ENCODE measurements at places on chromosomes 16 and 17. TPM values are rescaled to one million over a fixed set of nuclear protein-coding genes. Genes with fewer than 3 reads are reported as not detected.

Gene TMIGD1
- not detected for total RNA-seq

GRCh38 chr16:27347930-27348685, 34.3 kb downstream of the IL4R start:
- no peak for DNase-seq

DNA sequence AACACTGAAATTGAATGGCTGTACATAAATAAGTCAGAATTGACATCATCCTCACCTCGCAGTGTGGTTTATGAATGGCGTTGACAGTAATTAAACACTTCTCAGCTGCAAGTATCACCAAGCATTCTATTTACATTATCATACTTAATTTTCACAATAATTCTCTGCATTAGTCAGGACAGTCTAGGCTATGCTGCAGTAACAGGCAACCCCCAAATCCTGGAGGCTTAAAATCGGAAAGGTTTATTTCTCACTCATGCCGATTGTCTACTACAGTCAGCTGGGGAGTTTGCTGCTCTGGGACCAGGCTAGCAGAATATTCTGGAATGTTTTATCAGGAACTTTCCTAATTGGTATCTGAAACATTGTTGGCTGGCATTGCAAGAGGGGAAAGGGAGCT, 493.2 kb upstream of the ERCC4 start:
- DNase-seq = no peak

Gene CNGB1
- not detected for total RNA-seq

DNA sequence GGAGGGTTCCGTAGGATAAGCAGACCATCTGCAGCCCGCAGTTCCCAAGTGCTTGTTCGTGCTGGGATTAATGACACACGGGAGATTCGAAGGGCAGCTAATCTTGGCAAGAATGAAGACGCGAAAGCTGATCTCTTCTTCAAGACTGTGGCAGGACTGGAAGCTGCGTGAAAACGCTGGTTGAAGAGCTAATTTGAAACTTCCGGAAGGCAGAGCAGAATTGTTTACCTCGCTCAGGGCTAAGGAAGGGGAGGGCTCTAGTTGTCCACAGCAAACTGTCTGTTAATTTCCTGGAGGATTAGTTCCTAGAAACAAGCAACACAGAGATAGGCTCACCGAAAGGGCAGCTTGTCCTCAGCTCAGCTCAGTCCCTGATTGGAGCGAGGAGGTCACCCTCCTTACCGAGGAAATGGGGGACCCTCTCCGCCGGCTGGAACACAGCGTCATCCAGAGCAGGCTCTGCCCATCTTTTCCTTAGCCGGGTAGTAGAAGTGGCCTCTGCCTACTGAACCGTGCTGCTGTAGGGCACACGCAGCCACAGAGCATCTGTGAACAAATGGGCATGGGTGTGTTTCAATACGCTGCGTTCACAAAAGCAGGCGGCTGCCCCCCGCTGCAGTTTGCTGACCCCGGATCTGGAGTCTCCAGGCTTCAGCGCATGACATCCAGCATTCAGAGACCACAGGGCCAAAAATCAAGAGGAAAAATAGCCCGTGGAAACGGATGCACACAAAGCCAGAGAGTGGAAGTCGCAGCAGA, 16.7 kb upstream of the BAIAP2 start:
- peak; percentile 44 for DNase-seq

DNA sequence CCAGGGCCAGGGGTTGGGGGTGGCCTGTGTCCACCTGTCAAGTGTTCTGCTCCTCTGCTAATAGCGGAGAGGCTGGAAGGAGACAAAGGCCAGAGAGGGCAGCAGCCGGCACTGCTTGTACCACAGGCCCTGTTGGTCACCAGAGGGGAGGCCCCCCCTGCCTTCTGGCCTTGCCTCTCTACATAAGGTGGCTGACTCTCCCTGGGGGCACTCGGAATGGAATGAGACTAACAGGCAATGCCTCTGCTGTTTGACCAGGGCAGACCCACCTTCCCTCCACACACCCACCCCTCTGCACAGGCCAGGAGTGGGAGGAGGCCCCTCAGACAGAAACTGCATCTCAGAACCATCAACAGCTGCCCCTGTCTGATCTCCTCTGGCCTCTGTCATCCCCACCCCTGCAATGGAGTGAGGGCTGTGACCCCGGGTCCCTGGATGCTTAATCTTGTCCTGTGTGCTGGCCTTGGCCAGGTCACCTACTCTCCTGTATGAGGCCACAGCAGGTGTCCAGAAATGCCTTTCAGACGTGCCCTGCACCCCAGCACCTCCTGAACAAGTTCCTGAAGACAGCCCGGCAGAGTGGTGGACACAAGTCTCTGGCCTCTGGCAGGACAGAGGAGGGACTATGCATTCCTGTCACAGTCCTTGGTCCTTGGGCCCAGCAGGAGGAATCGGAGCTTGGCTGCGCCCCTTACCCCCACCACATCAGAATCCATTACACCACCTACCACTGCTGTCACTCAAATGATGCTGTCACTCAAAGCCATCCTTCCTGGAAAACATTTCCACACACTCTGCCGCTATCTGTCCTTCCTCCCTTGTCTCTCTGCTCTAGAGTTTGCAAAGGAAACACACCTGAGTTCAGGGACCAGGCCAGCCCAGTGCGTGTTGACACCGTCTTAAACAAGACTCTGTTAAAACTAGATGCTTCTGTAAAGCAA, 107.5 kb upstream of the ZNF750 start:
- no peak for DNase-seq

DNA sequence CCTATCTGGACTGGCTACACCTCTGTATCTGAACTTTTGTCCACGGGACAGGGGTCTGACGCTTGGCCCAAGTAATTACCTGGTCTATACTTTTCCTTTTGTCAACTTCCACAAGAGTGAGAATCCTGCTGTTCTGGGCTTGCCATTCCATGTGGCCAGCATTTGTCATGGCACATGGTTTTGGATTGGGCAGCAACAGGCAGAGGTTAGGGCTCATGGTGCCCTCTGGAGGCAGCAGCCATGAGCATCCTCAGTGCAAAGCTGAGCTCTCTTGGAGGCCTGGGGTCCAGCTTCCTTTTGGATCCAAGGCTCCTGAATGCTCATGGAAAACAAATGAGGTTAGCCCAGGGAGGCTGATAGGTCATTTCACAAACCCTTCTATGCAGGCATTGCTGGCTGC, 7.5 kb upstream of the EDC4 start:
- no peak for DNase-seq

DNA sequence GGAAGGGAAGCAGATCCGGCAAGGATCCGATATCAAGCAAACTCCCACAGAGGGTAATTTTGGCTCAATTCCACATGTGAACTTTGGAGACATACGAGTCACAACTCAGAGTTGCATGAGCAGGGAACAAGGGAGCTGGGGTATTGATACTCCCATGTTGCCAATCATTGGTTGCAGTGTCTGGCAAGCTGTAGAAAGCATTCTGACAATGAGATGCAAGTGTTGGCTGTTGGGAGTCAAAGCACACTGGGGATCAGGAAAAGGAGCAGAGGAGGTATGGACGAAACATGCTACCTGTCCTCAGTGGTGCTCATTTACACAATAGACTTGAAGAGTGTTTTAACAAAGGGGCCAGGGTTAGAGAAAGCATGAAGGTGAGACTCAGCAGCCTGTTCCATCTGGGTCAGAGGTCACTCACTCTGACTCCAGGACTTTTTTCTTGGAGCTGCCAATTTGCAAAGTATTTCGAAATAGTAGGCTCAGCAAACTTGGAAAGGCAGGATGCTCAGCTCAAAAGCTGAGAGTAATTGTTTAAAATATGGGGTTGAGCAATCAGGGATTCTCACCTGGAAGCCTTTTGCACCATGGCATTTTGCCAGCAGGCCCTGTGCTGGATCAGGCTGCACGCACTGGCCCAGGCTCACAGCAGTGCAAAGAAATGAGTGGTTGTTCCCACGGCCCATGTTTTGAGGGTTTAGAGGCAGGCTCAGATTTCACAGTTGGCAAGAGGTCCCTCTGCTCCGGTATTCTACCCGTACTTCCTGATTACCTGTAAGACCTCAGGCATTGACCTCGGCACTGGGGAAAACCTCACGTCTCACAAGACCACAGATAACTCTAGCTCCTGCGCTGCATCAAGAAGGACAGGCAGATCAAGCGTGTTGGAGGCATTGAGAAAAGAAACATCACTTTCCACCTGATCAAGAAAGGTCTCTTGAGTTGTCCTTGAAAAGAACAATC, 17.6 kb upstream of the NKD1 start:
- no peak for DNase-seq

DNA sequence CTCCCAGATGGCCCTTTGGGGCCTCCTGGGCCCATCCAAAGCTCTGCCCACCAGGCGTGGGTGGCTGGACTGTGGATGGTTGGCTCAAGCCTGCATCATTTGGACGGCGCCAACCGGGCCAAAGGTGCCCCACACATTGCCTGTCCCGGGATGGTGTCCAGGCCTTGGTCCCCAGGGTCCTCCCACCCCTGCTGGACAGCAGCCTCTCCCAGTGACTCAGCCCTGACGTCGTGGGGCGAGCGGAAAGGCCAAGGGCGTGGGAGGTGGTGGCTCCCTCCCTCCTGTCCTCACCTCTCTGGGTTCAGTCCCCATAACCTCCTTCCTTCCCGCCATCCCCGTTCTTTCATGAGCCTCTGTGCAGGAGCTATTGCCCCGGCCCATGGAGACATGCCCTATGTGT, 42.1 kb upstream of the DLX4 start:
- DNase-seq = no peak
